ENCODE measurements at places on chromosomes 2 and 18. TPM values are rescaled to one million over a fixed set of nuclear protein-coding genes. Genes with fewer than 3 reads are reported as not detected.

ERCC3 gene
- 74.4 TPM for polyA plus RNA-seq

SLC1A4 gene
- 3.5 TPM for polyA plus RNA-seq

GREB1L gene
- not detected for polyA plus RNA-seq

SIX2 gene
- not detected for polyA plus RNA-seq

EHD3 gene
- 7.9 TPM for polyA plus RNA-seq

- DNase-seq, result no peak
Observed at GRCh38 chr2:136301006-136301405, 183.1 kb upstream of the CXCR4 start.

- DNase-seq, result no peak
Observed at GRCh38 chr2:28492282-28492681, 3.6 kb upstream of the PLB1 start.

DNA sequence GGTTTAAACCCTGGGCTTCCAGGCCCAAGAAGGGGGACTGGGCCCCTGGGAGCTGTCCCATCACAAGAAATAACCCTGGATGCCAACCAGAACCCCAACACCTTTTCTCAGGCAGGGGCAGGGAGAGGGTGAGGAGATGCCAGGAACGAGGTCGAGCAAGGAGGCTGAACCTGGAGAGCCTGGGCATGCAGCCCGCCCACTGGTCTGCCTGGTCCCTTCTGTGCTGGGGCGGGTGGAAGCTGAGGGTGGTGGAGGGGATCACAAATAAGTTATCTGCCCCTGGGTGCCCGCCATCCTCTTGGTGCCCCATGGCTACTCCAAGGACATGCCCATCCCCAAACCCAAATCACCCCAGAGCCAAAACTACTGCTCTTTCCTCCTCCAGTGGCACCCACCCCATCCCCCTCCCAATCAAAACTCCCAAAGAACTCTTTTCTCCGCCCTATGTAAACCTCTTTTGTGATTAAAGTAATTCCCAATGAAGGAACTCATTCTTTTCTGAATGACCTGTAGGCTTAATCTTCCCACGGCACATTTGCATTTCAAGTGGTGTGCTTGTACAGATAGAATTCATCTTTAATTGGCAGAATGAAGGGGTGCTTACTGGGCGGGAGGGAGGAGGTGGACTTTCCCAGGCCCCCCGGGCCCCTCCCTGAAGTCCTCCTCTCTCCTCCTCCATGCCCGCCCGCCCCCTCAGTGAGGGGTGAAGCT is 47.9 kb downstream of the EFR3B start:
- no peak for DNase-seq

DNA sequence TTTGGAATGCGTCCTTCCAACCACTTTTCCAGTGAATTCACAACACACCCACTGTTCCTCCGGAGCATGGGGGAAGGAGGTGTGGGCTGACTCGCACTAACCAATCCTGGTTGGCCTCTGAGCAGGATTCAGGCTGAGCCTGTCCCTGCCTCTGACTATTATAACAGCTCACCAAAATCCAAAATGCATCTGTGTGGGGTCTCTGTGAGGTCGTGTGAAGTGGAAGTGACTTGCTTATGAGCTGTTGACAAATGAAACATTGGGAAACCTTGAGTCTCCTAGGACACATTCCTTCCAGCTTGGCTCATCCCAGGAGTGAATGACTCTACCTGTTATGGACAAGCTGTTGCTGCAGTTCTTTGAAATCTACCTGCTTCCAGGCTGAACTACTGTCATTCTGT is 1.5 kb downstream of the CIDEA start:
- no peak for DNase-seq

DNA sequence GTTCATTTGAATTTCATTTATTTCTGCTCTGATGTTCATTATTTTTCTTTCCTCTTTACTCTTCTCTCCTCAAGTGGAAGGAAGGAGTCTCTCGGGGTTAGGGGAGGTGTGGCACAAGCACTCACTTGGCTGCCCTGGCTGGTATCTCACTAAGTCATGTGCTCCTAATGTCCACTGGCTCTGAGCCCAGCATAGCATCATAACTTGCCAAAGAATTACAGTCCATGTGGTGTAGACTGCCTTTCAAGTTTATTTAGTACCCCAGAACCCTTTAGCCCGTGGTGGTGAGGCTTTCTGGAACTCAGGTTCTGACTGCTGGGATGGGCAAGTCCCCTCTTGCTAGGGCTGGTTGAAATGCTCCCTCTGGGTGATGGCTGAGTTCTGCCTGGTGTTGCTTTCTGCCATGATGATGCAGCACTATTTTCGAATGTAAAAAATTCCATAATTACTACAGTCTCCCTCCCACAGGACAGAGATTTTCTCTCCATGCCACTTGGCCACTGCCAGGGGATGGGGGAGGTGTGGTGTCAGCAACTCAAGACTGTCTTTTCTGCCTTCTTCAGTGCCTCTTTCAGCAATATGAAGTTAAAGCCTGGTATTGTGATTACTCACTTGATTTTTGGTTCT is 22.2 kb downstream of the SPAG16 start:
- DNase-seq, result no peak

GRCh38 chr18:23506393-23506792 is 3.1 kb downstream of the RMC1 start:
- no peak for DNase-seq

DNA sequence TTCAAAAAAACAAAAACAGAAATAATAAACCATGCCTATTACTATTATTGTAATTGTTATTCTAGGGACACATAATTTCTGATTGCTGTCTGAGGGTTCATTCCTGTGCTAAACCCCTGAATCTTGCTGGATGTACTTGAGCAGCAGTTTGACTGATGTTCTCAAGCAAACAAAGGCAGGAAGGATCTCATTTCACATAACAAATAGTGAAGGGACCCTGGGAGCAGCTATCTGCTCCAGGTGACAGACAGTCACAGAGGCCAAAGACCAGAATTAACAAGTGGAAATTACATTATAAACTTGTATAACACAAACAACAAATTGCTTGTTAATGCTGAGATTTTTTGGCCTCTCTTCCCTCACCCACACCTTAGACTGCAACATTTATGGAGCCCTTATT is 284.2 kb downstream of the THSD7B start:
- no peak for DNase-seq

GRCh38 chr2:98804736-98805135 is 73.8 kb upstream of the MGAT4A start:
- DNase-seq, result no peak

DNA sequence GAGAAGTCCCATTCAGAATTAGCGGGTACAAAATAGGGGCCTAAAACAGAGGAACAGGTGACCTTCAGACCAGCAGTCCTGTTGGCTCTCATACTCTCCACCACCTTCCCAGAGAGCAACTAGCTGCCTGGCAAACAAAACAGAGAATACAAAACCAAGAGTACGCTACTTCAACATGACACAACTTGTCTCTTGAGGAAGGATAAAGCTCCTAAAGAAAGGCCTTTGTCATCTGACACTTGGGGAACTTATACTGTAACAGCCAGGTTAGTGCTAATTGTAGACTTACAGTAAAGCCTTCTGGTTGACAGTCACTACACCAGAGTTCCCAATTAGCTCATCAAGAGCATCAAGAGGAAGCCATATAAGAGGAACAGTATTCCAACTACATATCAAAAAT is 282.1 kb upstream of the NT5C1B start:
- DNase-seq, result no peak

DNA sequence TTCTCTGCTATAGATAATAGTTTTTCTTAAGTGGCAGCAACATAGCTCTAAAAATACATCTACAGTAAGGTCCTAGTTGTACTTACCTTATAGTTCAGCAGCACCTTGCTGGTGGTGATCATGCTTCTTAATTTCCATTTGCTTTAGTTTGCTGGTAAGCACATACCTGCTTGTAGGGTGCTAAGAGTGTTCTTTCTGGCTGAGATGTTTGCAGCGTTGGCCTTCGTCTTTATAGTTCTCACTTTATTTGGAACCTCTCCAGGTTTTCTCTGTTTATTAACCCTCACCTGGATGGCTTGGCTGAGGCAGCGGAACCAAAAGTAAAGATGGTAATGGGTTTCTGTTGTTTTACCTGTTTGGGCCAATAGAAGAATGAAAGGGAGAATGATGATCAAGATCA is 123.6 kb upstream of the EFEMP1 start:
- no peak for DNase-seq
